ENCODE measurements at places on chromosomes 7 and 10.

- DNase-seq = peak; percentile 51
Observed at GRCh38 chr7:100407285-100408180, 21.0 kb downstream of the ZCWPW1 start.

- no peak for DNase-seq
Observed at GRCh38 chr10:46327685-46328084, 40.9 kb downstream of the ANTXRL start.

DNA sequence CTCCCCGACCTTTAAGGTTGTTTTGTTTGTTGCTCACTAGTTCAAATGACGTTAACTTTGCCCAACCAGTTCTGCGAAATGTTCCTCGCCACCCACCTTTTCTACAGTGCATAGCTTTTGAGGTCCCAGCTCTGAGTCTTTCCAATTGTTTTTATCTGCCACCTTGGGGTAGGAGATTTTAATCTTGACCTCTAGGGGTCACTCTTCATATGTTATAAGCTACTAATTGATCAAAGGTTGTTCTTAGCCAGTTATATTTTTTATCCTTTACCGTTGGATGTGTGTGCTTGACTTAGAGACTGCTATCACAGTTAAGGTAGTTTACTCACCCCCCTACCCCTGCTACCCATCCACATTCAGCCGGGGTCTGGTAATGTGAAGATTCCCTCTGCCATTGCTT is 372.4 kb downstream of the SUGCT start:
- no peak for DNase-seq

GRCh38 chr10:91493313-91493712 is 83.2 kb downstream of the HECTD2 start:
- no peak for DNase-seq

- DNase-seq = peak; percentile 38
Observed at GRCh38 chr7:22589641-22590201, 89.7 kb upstream of the STEAP1B start.

DNA sequence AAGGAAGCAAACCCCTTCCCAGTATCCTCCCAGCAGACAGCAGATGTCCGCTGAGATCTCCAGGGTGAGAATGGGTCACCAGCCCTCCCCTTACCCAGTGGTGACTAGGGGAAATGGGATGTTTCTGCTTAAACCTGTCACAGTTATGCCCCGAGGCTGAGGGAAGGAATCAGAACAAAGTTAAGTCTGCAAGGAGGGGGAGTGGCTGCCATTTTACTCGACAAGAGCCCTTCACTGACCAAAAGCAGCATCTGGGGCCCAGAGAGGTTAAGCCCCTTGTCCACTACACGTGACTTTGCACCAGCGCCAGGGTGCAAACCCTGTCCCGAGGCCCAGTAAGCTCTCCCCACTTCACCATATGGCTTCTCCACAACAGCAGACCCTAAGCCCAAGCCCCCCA is 4.6 kb upstream of the NANOS1 start:
- no peak for DNase-seq

GRCh38 chr7:66301249-66301648 is 96.1 kb downstream of the TPST1 start:
- DNase-seq = no peak

DNA sequence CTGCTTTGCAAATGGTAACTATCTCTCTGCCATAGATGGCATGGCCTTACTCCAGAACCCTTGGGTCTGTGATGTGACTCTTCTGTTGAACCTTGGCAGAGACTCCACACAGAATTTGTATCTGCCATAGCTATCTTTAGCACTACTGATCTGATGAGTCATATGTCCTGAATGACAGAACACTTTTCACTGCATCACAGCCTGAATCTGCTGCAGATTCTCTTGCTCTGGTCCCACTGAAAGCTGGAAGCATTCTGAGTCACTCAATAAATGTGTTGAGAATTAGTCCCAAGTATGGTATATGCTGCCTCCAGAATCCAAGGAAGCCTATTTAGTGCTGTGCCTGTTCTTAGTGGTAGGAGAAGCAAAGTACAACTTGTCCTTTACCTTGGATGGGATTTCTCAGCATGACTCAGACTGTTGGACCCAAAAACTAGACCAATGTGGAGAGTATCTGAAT is 39.5 kb upstream of the ANKRD1 start:
- no peak for DNase-seq

DNA sequence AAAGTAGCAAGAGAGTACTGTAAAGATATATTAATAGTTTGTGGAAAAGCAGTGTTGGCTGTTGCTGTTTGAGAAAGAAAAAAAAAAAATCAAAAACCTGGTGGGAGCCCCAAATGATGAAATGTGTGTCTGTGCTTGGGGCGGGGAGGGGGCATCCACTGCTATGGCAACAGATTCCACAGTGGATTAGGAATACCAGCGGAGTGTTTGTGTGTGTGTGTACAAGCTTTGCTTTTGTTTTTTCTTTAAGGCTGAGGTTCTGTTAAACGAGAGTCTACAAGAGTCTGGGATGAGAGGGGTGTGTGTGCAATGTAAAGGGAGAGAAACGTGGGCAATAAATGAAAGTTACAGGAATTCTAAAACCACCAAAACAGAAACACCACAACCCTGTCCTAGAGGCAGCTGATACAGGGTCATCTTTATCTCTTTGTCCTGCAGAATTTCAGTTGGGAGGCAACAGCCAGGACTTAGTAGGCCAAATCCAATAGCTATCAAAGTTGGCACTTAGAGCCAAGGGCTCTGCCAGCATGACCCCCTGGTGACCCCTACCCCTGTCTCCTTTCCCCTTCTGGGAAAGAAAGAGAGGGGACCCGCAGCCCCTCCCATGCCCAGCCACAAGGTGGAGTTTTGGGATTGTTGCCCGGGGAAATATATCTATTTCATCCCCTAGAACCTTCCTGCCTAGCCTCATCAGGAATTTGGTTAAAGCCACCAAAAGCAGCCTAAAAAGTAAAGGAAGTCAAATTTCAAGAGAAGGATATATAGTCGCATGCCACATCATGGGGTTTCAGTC is 85.4 kb downstream of the OSBPL3 start:
- DNase-seq = no peak

DNA sequence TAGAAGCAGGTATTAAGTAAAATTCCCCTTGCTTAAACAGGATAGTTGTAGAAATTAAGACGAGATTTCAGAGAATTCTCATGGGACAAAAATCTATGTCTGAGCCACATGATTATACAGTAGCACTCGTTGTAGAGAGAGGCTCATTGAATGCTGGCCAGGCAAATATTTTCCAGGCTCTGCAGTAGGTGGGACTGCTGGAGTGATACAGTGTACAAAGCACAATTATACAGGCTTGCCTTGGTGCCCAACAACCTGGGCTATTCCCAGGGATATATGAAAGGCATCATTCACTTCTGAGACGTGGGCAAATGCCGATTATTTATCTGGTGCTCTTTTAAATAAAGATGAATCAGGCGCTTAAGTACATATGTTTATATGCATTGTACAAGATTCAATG is 380.6 kb downstream of the PHTF2 start:
- no peak for DNase-seq

GRCh38 chr10:94199565-94199964 is 163.2 kb downstream of the NOC3L start:
- DNase-seq = no peak

DNA sequence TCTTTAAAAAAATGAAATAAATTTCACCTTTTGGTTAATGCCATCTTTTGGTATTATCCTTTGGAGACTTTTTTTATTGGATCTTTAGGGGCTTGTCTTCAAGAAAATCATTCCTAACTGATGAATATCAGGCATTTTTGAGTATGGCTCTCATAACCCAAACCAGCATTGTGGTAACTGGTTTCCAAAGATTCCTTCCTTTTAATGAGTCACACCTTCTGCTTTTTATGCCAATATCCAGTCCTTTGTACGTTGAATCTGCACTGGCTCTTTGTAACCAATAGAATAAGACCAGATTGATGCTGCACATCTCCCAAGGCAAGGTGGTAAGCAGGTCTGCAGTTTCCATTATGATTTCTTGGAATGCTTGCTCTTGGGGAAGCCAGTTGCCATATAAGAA is 89.1 kb downstream of the GPR158 start:
- no peak for DNase-seq

- no peak for DNase-seq
Observed at GRCh38 chr7:44149571-44150465, 8.7 kb upstream of the MYL7 start.

DNA sequence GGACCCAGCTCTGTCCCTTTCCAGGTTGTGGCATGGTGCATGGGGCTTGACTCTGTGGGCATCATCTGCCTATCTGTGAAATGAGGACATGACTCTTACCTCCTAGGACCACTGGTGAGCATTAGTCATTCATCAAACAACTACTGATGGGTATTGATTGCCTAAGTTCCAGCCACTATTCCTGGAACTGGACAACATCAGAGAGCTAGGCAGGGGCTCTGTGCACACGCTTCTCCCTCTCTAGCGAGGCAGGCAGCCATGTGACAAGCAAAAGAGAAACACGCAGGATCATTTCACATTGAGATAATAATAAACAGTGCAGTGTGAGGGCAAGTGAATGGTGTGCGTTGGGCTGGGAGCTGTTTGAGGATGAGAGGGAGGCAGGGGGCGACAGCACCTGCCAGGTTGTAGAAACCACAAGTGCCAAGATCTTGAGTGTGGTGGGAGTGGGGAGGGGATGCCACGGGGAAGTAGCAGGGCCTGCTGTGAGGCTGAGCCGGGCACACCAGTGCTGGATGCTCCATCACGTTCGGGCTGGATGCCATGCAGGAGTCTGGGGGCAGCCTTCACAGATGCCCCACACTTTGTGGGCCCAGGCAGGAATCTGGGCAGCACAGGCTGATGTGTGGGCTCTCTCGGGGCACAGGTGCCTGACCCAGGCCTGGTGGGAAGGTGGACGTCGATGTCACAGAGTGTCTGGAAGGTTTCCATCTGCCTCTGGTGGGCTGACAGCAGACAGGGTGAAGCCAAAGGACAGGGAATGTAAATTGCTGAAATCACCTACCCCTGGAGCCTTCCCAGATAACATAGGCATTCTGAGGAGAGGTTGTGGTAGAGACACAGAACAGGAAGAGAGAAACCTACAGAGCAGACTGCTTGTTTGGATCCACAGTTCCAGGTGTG is 405.5 kb downstream of the RPS24 start:
- DNase-seq = no peak

GRCh38 chr10:35752469-35753461 is 110.7 kb upstream of the FZD8 start:
- no peak for DNase-seq

GRCh38 chr10:95404864-95405263 is 114.1 kb upstream of the PDLIM1 start:
- no peak for DNase-seq

Data from NCI-H2029 (cell line).